ENCODE measurements at places on chromosomes 7 and 10.

DNA sequence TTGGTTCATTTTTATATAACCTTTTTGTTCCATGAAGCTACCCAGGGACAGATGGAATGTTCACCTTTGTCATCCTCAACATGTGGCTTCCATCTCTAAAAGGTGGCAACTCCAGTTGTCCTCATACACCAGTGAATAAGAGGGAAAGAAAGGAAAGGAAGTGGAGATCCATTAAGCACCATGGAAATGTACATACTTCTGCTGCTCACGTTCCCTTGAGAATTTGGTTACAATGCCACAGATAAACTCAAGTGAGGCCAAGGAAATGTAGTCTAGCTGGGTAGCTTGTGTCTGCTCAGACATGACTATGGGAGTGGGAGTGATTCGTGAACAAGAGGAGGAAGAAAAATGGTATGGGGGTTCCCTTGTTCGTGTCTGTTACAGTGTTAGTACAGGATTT lies 237.1 kb upstream of the FAM3C start:
- no peaks in the 10 kb centered on the region for H3K4me1 ChIP-seq
- H3K4me3 ChIP-seq, result no peak overlapping the region
- H3K27me3 ChIP-seq, result peaks cover 4% of the 10 kb centered on the region
- no peak for DNase-seq
- no peaks in the 10 kb centered on the region for H3K36me3 ChIP-seq
- H3K27ac ChIP-seq, result no peak overlapping the region

DNA sequence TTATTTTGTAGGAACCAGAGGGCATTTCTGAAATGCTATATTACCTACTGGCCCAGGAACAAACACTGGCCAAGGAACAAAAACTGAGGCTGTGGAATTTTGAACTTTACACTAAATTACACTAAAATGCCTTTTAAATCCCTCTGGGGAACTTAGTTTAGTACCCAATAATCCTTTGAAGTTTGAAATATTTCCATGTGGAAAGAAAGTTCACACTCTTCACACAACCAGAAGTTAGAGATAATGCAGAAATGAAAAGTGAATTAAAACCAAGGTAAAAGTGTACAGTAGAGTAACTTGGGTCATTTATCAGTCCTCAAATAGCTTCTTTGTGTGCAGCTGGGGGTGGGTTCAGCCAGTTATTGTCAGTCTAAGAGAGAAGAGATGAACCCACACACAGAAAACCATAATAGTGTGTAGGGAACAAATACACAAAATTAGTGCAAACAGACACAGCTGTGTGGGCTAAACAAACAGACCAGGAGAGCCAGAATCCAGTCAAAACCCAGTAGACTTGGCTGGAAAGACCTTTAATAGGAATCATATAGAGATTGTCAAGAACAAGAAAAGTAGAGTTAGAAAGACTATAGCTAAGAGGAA lies 46.5 kb upstream of the DGKI start:
- H3K36me3 ChIP-seq, result peaks cover 17% of the 10 kb centered on the region
- no peak for DNase-seq
- H3K4me1 ChIP-seq, result peaks cover 24% of the 10 kb centered on the region
- no peaks in the 10 kb centered on the region for H3K27me3 ChIP-seq
- H3K27ac ChIP-seq, result peak overlapping the region; percentile 8

DNA sequence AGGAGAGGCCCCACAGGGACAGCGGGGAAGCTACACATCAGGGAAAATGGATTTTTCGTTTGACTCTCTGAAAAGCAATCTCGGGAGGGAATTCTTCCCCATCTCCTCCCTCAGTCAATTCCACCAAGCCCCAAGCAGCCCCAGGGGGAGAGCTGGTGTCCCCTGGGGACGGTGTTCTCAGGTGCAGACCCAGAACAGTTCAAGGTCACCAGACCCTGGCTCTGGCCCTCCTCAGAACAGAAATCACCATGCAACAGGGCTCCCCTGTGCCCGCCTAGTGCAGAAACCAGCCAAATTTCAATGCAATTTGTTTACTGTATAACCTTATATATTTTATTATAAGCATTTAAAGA lies 34.1 kb downstream of the GSDME start:
- H3K27me3 ChIP-seq, result peaks cover 15% of the 10 kb centered on the region
- no peak for DNase-seq
- H3K4me1 ChIP-seq, result peaks cover 9% of the 10 kb centered on the region
- H3K36me3 ChIP-seq, result no peaks in the 10 kb centered on the region

DNA sequence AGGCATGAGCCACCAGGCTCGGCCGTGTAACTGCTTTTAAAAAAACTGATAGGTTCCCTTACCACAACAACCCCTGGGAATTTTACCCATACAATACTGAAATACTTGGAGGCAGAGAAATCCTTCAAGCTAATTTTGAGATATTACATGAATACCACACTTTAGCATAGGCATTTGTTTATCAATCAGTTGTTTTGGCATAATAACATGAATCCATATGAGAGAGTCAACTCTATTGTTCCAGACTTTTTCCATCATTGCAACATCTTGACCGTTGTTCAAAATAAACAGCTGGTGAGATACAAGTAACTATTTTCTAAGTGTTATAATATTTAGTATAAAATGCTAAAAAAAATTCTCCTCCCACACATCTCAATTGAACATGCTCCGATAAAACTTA lies 36.8 kb downstream of the LAMB4 start:
- peaks cover 10% of the 10 kb centered on the region for H3K27me3 ChIP-seq
- H3K4me1 ChIP-seq, result no peaks in the 10 kb centered on the region
- no peak for DNase-seq
- no peaks in the 10 kb centered on the region for H3K36me3 ChIP-seq

DNA sequence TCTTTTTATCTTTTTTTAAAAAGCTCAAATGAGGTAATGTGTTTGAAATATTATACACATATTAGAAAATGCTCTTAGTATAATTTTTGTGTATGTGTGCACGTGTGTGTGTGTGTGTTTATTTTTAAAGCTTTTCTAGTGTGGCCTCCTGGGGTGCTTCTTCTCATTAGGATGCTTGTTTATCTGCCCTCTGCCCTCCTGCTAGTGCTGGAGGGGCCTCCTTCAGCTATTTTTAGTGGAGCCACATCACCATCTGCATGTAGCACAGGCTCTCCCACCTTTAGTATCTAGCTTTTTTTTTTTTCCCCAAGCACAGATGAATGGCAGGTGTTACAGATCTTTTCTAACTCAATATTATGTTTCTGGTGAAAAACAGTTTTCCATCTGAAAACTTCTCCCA lies 155.7 kb upstream of the TMEM229A start:
- H3K4me3 ChIP-seq, result no peak overlapping the region
- no peaks in the 10 kb centered on the region for H3K36me3 ChIP-seq
- H3K27me3 ChIP-seq, result no peaks in the 10 kb centered on the region
- H3K27ac ChIP-seq, result no peak overlapping the region
- no peaks in the 10 kb centered on the region for H3K4me1 ChIP-seq
- no peak for DNase-seq

GRCh38 chr10:3660753-3661152 lies 124.3 kb downstream of the KLF6 start:
- peaks cover 4% of the 10 kb centered on the region for H3K4me1 ChIP-seq
- no peak for DNase-seq
- no peaks in the 10 kb centered on the region for H3K36me3 ChIP-seq
- no peak overlapping the region for H3K4me3 ChIP-seq
- H3K27me3 ChIP-seq, result peaks cover 7% of the 10 kb centered on the region
- H3K27ac ChIP-seq, result no peak overlapping the region

DNA sequence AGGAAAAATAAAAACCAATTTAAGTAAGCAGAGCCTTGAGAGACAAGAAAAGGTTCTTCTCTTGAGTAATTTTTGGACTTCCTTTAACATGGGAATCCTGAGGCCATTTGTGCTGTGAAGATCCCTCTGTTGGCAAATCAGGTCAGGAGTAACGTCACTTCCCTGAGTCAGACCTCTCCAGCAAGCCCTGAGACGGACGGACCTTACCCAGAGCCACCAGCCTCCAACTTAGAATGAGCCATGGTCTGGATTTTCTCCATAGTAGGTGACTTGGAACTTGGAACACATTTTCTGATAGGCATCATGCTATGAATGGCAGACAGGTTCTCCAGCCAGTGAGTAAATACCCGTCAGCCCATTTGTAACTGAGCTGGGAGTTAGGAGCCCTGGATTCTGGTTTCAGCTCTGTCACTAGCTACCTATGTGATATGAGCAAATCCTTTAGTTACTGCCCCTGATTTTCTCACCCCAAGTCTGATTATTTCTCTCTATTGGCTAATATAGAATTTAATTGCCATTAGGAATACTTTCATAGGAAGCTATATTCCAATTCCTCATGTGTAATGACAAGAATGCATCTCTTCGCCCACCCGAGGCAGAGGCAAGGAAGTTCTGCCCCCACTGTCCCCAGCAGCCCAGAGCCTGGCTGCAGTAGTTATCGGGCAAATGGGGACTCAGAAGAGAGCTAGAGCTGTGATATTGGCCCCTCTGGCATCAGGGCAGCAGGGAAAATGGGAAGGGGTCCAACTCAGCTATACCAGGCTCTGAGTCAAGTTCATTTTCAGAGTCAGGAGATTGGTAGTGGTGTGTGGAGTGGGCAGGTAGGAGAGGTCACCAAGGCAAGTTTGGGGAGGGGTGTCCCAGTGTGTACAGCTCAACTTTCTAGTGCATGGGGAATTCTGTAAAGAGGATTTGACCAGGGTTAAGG lies 153.7 kb upstream of the AGK start:
- no peak overlapping the region for H3K27ac ChIP-seq
- no peaks in the 10 kb centered on the region for H3K36me3 ChIP-seq
- no peak overlapping the region for H3K4me3 ChIP-seq
- H3K27me3 ChIP-seq, result peaks cover 55% of the 10 kb centered on the region

GRCh38 chr7:83879063-83879462 lies 230.1 kb upstream of the SEMA3E start:
- H3K36me3 ChIP-seq, result peaks cover 4% of the 10 kb centered on the region
- no peaks in the 10 kb centered on the region for H3K27me3 ChIP-seq
- no peak overlapping the region for H3K27ac ChIP-seq
- no peak for DNase-seq

DNA sequence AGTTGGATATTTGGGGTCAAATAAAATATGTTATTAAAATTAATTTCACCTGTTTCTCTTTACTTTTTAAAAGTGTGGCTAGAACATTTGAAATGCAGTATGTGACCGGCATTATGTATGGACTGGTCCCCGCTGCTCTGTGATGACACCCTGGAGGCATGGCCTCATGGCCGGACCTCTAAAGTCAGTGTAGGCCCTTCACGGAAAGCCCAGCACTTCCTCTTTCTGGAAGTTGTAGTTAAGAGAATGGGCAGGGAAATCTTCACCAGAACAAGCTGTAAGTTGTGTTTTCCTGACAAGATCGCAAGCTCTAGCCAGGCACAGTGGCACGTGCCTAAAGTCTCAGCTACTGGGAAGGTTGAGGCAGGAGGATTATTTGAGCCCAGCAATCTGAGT lies 38.3 kb upstream of the SRGN start:
- no peaks in the 10 kb centered on the region for H3K36me3 ChIP-seq
- H3K27me3 ChIP-seq, result no peaks in the 10 kb centered on the region
- no peak for DNase-seq
- no peak overlapping the region for H3K4me3 ChIP-seq
- peak overlapping the region; percentile 82 for H3K27ac ChIP-seq

GRCh38 chr10:72162978-72163377 lies 52.8 kb upstream of the ANAPC16 start:
- DNase-seq, result no peak
- H3K36me3 ChIP-seq, result peaks cover 12% of the 10 kb centered on the region
- peaks cover 32% of the 10 kb centered on the region for H3K4me1 ChIP-seq
- no peaks in the 10 kb centered on the region for H3K27me3 ChIP-seq

DNA sequence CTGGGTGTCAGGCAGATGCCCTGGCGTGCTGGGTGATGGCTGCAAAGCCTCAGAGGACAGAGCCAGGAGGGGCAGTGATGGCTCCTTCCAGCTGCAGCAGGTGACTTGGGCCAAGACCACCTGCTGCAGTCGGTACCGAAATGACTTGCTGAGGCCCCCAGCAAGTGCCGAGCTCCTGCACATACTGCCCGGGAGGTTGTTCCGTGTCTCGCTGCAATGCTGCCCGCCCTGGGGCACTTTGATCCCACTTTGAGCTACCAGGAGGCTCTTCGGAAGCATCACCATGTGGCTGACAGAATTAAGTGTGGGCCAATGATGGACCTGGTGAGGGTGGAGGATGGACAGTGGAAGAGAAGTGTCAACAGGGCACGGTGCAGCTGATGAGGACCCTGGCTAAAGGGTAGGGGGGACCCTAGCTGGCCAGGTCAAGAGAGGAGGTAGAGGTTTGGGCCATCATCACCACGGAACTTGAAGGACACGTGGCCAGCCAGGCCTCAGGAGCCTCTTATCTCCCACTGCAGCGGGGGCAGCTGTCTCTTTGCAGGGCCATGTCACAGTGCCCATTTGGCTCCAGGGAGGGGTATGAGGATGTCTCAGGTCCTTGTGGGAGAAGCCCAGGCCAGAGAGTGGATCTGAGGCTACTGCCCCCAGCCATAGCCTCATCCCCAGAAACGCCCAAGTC lies 51.1 kb upstream of the NANOS1 start:
- no peak for DNase-seq
- no peak overlapping the region for H3K27ac ChIP-seq
- H3K27me3 ChIP-seq, result peaks cover 9% of the 10 kb centered on the region

DNA sequence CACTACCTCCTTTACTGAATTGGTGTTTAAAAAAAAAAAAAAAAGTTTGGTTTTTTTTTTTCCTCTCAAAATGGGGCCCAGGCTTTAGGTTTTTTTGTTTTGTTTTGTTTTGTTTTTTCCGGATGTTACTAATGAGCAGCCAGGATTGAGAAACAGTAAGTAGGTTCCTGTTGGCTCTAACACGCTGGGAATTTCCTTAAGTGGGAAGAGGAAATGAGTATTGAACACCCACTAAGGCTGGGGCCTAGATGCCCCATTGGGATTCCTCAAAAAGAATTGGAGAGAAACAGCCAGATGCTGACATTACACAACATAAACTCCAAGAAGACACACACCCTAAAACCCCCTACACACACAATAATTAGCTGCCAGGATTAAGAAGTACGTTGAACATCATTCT lies 102.2 kb upstream of the NANOS1 start:
- H3K27ac ChIP-seq, result no peak overlapping the region
- peaks cover 8% of the 10 kb centered on the region for H3K4me1 ChIP-seq

DNA sequence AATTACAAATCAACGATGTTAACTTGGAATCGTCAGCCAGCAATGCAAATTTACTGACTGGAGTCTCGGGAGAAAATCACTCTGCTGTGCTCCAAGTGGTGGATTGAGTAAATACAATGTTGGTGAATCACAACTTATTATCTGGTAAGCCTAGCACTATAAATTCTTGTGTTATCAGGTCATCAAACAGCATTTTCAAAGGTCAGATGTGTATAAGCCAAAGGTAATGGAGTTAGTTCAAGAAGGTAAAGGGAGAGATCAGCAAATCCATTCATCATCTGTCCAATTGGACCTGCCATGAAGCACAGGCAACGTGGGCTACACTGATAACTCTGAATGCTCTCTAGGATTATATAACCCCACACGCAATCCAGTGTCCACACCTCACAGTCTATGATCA lies 13.9 kb downstream of the CUBN start:
- no peak overlapping the region for H3K27ac ChIP-seq
- no peak overlapping the region for H3K4me3 ChIP-seq
- no peaks in the 10 kb centered on the region for H3K36me3 ChIP-seq
- no peaks in the 10 kb centered on the region for H3K27me3 ChIP-seq

- no peaks in the 10 kb centered on the region for H3K27me3 ChIP-seq
- H3K4me3 ChIP-seq, result no peak overlapping the region
These were observed 160.0 kb downstream of the PDE1C start for GRCh38 chr7:31910191-31910590.

GRCh38 chr10:88062385-88062784 lies 199.0 kb downstream of the PTEN start:
- peaks cover 2% of the 10 kb centered on the region for H3K36me3 ChIP-seq
- H3K27ac ChIP-seq, result no peak overlapping the region
- no peak overlapping the region for H3K4me3 ChIP-seq
- peaks cover 3% of the 10 kb centered on the region for H3K27me3 ChIP-seq

All from natural killer cell treated with Interleukin-12 subunit alpha and Interleukin-12 subunit beta and Interleukin-15 and Interleukin-18, amount 100 ng/mL, for 72 hours (primary cell).